ENCODE measurements at places on chromosomes 16 and 17.

DNA sequence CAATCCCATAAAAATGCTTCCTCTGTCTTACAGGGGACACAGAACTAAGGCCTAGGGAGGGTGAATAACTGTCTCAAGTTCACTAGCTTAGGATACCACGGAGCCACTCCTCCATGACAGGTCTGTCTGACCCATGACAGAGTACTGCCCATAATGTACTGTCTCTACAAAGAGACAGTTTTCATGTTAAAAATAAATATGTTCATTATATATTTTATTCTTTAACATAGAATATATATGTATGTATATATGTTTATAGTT, 28.3 kb upstream of the DYNLRB2 start:
- no peak for DNase-seq

- no peak for DNase-seq
These were observed 326.5 kb upstream of the TBX2 start for GRCh38 chr17:61073131-61073530.

GRCh38 chr16:69469807-69470561, 45.6 kb downstream of the CYB5B start:
- DNase-seq: no peak

DNA sequence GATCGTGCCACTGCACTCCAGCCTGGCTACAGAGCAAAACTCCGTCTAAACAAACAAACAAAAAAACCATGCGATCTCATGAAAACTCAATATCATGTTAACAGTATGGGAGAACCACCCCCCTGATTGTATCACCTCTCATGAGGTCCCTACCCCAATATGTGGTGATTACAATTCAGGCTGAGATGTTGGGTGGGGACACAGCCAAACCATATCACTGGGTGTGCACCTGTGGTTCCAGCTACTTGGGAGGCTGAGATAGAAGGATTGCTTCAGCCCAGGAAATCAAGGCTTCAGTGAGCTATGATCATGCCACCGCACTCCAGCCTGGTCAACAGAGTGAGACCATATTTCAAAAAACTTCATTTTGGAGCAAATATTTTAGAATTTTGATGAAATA, 1094.7 kb upstream of the CDH8 start:
- no peak for DNase-seq

- DNase-seq: no peak
These were observed 25.6 kb downstream of the TTLL6 start for GRCh38 chr17:48791128-48792032.

DNA sequence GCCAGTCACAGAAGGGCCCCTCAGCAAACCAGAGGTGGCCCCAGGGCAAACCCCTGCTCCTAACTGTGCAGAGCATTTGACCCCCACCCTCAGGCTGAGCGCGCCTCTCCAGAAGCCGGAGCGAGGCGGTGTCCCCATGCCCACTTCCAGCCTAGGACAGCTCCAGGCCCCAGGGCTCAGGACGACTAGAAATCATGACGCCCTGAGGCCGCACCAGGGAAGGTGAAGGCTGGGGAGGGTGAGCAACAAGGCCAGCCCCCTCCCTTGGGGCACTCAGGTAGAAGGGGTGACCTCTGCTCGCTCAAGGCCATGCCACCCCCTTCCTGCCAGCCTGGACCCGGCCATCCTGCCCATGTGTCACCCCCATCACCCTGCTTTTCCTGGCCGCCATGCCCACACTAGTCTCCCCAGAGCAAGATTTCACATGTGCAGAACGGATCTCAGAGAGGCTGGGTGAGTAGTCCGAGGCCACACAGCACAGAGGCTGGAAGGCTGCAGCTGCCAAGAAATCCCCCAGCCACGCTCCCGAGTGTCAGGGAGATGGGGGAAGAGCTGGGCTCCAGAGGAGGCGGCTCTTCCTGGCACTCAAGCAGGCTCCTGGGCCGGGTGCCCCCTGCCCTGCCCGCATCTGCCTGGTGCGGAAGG, 2.1 kb upstream of the PVALEF start:
- no peak for DNase-seq

- DNase-seq: no peak
These were observed 6.9 kb upstream of the LITAF start for GRCh38 chr16:11593581-11593980.

- DNase-seq: no peak
These were observed 120.3 kb downstream of the CHD9 start for GRCh38 chr16:53175118-53175517.

DNA sequence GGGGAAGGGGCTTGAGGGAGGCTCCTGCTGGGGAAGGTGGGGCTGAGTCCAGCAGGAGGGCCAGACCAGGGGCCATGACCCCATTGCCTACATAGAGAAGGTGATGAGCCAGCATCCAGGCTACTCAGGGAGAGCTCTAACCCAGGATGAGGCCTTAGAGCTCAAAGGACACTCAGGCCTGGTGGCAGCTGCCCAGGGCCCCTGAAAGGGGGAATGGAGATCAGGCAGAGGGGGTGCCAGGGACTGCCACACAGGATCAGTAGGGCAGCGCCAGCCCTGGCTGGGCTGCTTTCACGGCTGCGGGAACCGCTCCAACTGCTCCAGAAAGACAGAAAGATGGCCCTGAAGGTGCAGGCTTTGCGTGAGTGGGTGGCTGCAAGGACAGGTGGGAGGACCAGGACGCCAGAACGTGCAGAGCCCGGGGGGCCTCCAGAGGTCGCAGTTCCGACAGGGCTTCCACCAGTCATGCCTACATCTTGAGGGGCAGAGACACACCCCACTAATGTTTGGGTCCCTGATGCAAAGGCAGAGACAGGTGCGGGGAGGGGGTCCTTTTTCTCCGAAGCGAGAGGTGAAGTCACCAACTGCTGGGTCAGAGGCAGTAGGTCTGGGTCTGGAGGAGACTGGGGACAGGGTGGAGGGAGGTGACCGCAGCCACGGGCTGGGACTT, 882 bp upstream of the ATP6V0C start:
- DNase-seq: no peak

DNA sequence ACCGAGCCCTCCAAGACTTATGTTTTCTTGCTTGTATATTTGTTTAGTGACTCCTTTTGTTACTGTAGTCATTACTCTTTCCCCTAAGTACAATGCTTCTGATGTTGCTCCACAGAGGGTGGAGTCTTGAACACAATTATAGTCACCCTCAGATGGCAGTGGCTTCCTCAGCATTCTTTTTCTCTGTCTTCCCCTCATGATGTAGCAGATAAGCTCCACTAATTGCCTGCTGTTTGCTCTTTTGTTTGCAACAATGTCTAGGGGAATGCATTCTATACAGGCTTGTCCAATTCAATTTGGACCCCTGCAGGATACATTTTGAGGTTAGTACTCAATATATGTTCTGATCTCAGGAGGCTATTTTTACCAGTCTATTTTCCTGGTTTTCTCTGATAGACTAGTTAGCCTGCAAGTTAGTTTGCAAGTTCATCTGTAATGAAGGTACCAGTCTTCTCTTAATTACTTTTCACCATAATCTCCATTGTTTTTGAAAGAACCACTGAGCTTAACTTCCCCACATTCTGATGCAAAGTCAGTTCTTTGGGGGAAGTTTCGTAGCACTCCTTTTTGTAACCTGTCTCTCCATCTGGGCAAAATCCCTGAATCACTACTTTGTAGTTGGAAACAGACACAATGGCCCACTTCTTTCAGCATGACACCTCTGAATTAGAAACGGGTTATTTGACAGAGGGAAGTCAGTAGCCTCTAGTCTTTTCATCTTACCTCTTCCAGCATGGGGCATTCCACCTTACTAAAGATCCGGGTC, 1509.2 kb downstream of the CDH11 start:
- DNase-seq: no peak

DNA sequence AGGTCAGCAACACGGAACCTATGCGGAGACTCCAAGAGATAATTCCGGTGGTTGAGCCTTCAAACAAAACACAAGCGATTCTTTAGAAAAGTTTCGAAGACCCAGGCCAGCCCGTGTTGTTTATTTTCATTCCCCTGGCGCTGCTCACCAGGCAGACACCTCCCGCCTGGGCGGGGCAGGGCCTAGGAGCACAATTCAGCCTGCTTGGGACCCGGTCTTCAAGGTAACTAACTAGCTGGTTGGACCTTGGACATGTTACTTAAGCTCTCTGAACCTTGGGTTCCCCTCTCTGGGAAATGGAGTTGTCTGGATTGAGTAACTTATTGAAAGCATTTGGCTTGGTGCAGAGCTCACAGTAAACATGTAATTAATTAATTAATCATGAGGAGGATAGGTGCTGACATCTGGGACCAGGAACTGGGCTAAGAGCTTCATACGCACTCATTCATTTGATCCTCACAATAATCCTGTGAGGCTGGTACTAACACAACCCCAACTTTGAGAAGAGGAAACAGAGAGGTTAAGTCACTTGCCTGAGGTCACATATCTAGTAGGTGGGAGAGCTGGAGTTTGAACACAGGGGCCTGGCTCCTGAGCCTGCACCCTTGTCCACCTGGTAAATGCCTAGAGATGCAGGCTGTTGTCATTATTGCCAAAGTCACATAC, 125.3 kb upstream of the SMURF2 start:
- no peak for DNase-seq

DNA sequence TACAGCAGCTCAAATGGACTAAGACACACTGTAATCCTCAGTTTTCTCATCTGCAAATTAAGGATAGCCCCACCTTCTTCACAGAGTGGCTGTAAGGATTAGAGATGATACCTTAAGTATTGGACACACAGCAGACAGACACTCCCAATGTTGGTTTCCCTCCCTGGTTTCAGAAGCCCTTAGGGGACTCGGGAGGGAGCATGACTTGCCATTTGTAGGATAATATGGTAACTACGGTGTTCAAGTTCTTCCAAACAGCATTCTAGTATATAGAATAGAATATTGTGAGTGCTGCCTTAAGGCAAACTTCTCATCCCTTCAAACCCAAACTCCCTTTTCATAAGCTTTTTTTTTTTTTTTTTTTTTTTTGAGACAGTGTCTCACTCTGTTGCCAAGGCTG, 101.9 kb downstream of the COPRS start:
- no peak for DNase-seq

DNA sequence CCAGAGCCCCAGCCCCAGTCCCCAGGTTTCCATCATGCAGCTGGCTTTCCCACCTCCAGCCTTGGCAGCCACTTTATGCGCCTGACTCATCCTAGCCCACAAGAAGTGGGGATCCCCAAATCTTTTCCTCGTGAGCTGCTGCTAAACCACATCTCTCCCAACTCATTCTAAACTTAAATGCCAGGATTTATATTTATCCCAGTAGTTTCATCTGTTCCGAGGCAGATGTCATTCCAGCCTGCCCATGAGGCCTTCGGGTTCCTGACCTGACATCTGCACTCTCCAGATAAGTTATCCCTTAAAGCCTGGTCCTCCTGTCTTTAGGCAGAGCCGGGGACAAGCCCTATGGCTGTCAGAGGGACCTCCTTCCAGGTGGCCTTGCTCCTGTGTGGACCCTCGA, 16.6 kb downstream of the PLXDC1 start:
- DNase-seq: no peak

DNA sequence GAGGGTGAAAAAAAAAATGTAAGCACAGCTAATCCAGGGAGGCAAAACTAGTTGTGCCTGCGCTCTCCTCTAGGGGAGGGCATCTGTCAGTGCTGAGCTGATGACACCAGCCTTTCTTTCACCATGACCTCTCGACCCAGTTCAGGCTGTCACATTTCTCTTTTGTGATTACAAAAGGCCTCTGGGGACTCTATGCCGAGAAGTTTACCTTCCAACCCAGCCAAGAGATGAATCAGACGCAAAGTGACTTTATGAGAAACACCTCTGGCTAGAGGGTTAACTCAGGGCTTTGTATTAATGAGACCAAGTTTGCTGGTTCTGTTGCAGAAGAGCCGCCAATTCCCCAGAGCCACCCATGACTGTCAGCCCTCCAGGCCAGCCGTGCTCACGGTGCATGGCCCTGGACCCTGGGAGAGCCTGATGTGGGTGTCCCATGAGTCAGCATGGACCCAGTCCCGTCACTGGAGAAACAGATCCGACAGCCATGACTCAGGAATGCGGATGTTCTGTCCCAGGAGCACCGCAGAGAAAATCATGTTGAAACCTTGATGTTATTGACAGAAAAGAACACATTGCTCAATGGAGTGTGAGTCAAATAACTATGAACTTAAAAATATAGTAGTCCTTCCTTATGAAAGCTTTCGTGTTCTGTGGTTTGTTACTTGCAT, 437.2 kb downstream of the HS3ST3B1 start:
- no peak for DNase-seq

GRCh38 chr17:8821446-8822105, 22.4 kb upstream of the MFSD6L start:
- DNase-seq: no peak

DNA sequence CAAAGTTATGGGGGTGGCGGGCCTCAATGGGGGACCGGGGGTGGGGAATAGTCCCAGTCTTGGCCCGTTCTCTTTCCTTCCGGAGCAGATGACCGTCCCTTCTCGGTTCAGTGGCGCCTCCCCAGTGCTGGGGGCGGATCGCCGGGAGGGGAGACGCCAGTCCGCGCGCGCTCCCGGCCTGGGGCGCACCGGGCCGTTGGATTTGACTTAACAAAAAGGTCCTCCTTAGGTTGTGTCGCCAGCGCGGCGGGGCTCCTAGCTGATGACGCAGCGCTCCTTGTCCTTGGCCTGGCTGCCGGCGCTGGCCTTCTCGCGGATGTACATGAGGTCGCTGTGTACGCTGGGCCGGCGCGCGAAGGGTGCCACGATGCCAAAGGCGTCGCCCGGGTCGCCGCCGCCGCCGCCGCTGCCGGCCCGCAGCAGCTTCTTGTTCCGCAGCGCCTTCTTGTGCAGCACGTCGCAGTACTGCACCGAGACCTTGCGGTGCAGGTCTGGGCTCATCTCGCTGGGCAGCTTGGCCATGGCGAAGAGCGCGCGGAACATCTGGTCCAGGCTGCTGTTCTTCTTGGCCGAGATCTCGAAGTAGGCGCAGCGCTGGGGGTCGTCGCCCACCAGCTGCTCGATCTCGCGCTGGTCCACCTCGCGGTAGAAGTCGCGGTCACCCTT, 1.2 kb downstream of the RASD1 start:
- DNase-seq: no peak

- DNase-seq: no peak
These were observed 25.5 kb downstream of the TMEM235 start for GRCh38 chr17:78256707-78257591.

DNA sequence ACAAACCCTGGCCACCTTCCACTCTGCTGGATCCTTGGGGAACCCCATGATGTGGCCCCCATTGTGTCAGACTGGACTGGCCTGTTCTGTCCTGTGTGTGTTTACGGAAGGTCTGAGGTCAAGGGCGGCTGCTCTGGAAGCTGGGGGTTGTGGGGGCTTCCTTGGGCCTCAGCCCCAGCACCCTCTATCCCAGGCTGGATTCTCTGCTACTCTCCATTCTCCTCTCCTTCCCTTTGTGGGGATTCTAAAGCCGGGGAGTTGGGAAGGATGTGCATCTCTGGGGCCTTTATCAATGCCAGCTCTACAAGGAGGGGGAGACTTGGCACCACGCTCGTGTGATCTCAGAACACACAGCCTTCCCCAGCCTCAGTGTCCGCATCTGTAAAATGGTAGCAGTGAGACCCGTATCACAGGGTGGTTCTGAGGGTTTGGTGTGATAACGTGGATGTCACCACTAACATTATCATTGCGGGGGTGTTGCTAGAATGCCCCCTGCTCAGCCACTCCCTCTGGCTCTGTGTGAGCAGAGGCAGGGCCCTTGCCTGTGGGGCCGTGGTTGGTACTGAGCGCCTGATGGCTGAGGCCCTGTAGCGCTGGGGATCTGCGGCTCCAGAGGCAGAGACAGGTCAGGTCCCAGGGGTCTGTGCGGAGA, 18.1 kb downstream of the ADGRG1 start:
- no peak for DNase-seq

- DNase-seq: no peak
These were observed 12.2 kb upstream of the CBX4 start for GRCh38 chr17:79851461-79851817.
